ENCODE measurements at places on chromosomes 11 and 22.

DNA sequence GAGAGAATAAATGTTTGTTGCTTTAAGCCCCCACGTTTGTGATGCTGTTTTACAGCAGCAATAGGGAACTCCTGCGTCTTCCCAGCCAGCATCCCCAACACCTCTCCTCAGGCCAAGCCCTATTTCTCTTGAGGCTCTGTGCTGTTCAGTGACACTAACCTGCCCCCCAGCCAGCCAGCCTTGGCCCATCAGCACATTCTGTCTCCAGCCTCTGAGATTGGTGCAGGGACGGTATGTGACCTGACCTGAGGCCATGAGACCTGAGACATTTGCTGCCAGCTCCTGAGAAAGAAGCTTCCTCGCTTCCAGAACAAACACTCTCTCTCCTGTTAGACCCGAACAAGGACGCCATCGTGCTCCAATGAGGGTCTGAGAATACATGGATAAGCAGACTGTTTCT is 38.5 kb upstream of the SLC35C1 start:
- no peak for DNase-seq

GRCh38 chr11:80700386-80700785 is 1259.6 kb upstream of the TENM4 start:
- DNase-seq: no peak

- no peak for DNase-seq
These were observed 9.5 kb downstream of the TTC28 start for GRCh38 chr22:28670161-28670560.

DNA sequence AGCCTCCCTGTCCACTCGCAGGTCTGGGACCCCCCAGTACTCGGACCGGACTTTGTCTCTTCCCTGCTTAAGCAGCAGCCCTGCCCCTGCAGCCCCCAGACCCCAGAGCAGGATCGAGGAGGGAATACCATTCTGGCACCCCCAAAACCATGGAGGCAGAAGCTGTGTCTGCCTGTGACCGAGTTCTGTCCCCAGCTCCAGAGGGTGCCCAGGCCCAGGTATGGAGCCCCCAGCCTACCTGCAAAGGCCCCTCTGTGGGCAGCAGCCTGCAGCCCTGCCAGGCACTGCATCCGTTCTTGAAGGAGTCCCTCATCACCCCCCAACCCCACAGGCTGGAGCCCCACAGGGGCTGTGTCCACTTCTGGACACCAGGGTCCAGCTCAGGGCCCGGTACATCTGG is 163.8 kb downstream of the BRD1 start:
- DNase-seq: no peak

DNA sequence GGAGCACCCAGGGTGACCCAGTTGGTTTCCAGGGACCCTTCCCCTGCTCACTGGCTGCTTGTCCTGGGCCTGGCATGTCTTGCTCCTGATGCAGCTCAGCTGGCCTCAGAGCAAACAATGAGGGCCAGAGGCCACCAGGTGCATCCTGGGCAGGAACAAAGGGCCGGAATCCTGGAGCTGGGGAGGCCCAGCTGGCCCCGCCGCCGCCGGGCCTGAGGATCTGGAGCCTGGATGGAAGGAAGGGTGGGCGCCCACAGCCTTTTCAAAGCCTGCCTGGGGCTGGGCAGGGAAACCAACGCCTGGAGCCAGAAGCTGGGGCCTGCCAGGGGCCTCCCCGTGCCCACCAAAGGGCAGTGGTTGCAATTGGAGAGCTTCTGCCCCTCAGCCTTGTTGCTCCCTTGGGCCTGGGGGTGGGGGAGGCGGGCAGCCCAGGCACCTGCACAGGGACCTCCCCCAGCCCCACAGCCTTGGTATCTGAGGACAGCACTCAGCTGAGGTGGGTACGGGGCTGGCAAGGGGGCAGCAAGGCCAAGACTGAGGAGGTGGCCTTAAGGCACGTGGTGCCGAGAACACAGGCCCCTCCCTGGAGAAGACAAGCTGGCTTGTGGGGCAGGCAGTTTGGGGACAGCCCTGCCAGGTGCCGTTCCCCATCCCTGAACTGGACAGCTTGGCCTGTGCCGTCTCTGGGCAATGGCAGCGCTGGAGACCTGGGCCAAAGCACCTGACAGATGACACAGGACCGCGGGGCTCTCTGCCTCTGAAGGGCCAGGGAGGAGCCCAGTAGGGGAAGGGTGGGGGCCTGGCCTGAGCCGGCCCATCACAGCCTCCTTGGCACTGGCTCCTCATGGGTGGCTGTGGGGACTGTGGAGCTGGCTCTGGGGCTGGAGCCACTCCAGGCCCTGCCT is 7.1 kb upstream of the ADORA2A start:
- DNase-seq: no peak

GRCh38 chr22:30212996-30213441 is 33.5 kb downstream of the LIF start:
- no peak for DNase-seq

DNA sequence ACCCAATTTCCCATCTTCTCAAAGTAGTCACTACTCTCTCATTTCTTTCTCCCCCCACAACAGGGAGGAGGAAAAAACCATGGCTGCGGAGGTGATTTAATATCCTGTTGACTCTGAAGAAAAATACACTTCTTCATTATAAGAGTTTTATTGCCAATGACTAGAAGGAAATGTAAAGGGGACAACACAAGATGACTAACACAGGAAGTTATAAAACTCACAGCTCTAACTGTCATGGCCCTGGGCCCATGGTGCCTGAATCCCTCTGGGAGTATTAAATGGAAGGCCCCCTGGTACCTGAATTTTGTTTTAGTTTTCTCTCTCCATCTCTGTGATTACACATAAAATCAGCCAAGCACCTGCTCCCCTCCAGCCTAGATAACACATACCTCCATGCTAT is 352.8 kb upstream of the FAT3 start:
- DNase-seq: no peak

- DNase-seq: no peak
These were observed 58.3 kb downstream of the CERK start for GRCh38 chr22:46679706-46680269.

GRCh38 chr11:130668751-130669150 is 220.3 kb downstream of the ADAMTS15 start:
- no peak for DNase-seq

DNA sequence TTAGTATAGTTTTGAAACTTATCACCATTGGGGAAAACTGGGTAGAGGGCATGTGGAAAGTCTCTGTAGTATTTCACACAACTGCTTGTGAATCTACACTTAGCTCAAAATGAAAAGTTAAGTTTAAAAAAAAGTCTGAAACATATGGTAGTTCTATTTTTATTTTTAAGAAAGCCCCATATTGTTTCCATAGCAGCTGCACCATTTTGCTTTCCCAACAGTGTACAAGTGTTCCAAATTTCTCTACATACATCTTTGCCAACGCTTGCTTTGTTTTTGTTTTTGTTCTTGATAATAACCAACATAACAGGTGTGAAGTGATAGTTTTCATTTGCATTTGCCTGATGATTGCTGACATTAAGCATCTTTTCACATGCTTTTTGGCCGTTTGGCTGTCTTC is 445.2 kb downstream of the FAM181B start:
- DNase-seq: no peak

DNA sequence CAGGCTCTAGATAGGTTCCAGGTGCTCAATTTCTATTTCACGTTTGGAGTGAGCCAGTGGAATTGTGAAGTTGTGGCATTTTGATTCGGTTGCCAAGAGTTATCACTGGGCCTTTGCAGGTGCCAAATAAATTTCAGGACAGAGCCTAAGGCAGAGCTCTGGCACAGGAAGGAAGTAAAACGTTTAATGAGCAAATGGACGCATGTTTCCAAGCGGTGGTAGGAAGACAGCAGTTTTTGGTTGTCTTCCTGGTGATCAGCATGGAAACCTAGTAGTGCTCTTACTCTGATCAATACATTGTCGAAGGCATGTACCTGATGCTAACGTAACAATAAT is 452 bp downstream of the BIRC3 start:
- no peak for DNase-seq

DNA sequence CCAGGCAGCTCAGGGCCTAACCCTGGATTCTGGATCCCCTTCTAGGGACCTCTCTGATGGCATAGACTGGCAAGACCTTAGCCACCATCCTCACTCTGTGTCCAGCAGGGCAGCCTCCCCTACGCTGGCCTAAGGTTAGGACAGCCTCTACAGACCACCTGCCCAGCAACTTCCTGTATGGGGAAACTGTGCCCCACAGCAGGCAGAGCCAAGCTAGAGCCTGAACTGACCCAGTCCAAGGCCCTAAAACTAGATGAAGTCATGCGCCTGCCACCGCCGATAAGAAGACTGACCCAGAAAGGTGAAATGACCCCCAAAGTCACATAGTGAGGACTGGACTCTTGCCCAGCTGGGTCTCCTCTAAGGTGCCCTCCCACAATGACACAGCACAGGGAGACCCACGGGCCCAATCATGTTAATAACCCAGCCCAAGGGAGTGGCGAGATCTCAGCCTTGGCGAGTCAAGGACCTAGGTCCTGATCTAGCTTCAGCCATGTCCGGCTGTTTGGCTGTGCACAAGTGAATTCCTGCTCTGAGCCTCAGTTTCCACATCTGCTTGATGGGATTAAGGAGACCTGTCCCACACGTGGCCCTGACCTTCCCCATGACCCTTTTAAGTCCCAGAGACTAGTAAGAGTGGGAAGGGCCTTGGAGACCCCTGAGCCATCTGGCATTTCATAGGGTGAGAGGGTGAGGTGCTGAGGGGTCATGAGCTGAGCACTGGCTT is 17.6 kb downstream of the STARD10 start:
- DNase-seq: no peak

GRCh38 chr11:74299015-74299414 is 12.4 kb downstream of the P4HA3 start:
- DNase-seq: no peak

GRCh38 chr11:37449146-37449545 is 851.1 kb upstream of the RAG2 start:
- DNase-seq: no peak

DNA sequence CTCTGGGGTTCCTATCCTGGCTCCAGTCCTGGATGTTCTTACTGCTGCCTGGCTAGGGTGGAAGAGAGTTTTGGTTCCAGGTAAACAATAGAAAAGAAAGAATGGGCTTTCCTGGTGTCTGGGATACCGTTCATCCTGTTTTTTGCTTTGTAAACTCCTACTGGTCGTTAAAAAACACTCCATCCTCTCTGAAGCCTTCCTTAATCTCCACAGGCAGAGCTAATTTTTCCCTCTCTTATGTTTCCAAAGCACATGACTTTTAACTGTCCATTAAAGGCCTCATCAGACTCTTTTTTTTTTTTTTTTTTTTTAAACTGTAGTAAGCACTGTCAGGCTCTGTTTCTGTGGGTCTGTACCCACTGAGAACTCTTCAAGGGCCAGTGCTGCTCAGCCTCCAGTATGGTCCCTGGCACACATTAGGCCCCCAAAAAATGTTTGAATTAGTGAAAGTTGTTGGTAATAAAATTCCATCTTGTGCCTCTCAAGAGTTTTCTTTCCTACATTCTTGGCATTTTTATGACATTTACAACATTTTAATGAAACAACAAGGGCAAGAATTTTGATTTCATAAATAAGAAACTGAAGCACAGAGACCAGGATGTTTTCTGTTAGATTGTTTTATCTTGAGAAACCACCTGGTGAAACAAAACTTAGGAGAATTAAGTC is 104.2 kb downstream of the TEAD1 start:
- no peak for DNase-seq

- DNase-seq: peak; percentile 100
These were observed at the start of gene ATF4 for GRCh38 chr22:39520226-39521105. Gene ATF4, plus strand, starts transcription at chr22:39520562. Its CDS starts 884 bp downstream, at chr22:39521446.

DNA sequence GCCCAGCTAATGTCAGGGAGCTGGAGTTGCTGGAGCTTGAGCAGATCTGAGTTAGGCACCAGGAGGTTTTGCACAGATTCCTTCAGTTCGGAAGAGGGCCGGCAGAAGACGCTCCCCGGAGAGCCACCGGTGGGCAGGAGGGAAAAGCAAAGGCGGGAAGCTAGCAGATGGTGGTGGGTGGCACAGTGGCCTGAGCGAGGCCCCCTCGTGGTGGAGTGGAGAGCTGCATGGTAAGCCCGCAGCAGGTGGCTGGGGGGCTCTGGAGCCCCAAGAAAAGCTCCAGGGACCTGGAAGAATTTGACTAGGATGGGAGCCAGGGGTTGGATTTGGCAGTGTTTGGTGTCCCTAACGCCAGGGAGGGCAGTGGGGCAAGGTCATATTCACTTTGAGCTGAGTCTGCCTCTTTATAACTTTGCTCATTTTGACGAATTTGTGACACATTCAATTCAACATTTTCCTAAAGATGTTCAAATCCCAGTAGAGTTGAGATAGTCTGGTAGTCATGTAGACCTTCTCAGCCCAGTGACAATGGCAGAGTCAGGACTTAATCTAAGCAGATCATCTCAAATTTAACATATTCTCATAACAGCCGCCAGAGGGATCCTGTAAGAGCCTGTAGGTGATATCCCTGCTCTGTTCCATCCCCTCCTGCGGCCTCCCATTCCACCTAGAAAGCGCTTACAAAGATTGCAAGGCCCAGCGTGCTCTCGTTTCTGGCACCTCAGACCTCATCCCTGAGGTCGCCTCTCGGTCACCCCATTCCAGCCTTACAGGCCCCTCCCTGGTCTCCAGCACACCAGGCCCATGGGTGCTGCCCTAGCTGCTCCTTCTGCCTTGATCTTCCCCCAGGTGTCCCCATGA is 57.9 kb downstream of the TRIM29 start:
- DNase-seq: no peak

GRCh38 chr22:17110791-17111550 is 10.2 kb downstream of the TMEM121B start:
- no peak for DNase-seq

- no peak for DNase-seq
These were observed 25.3 kb upstream of the PRR5 start for GRCh38 chr22:44676441-44677352.

GRCh38 chr11:69609351-69609750 is 31.6 kb upstream of the CCND1 start:
- DNase-seq: no peak

- no peak for DNase-seq
These were observed 8.4 kb downstream of the THAP7 start for GRCh38 chr22:20993304-20994127.

- no peak for DNase-seq
These were observed 90.4 kb upstream of the CLPB start for GRCh38 chr11:72524711-72525110.

- DNase-seq: no peak
These were observed 35.6 kb downstream of the PC start for GRCh38 chr11:66922551-66922950.

DNA sequence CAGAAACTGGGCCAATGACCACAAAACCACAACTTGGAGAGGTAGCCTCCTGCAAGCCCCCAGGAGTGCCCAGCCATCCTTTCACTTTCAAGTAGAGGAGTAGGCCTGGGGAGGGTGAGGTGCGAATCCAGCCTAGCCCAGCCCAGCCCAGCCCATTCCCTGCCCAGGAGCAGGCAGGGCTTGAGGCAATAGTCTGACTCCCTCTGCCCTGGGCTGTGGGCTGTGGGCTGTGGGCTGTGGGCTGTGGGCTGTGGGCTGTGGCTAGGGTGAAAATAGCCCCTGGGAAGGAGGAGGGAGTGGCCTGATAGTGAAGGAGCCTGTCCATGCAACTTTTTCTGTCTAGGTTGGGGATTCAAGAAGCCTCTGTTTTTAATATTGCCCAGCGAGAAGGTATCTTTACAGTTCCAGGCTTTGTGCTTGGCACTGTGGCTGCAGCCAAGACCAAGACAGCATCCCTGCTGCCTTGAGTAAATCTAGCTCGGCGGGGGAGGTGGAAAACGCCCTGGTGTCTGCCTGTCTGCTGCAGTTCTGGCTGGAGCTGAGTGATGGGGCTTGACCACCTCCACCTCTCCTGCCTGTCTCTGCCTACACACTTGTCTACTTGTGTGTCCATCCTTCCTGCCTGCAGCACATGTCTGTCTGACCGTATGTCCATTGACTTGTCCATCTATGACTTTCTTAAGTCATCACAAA is 40.7 kb downstream of the LMO1 start:
- no peak for DNase-seq

GRCh38 chr11:99960536-99960935 is 726.6 kb upstream of the ARHGAP42 start:
- DNase-seq: no peak

- no peak for DNase-seq
These were observed 51.0 kb upstream of the SEPTIN5 start for GRCh38 chr22:19663286-19663815.
